Stimulated activated CD8-positive, alpha-beta memory T cell treated with anti-CD3 and anti-CD28 coated beads, Interleukin-7, amount 100 ng/mL, for 4 hours (primary cell): ENCODE measurements at places on chromosomes 7 and 10.

DNA sequence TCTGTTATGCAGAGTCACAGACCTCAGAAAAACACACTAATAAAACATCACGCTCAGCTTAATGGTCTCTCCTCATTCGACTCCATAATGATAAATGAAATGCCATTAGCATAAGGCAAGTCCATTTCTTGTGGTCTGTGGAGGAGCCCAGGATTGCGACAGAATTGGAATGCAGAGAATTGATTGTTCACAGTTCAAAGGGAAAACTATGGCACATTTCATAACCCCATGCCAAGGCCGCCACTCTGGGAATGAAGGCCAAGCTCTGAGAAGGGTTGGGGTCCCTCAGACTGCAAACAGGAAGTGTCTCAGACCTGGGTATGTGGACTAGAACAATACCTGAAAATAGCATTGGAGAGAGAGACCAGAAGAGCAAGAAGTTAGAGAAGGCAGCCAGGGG, 398.9 kb downstream of the ADRA2A start:
- DNase-seq: no peak

DNA sequence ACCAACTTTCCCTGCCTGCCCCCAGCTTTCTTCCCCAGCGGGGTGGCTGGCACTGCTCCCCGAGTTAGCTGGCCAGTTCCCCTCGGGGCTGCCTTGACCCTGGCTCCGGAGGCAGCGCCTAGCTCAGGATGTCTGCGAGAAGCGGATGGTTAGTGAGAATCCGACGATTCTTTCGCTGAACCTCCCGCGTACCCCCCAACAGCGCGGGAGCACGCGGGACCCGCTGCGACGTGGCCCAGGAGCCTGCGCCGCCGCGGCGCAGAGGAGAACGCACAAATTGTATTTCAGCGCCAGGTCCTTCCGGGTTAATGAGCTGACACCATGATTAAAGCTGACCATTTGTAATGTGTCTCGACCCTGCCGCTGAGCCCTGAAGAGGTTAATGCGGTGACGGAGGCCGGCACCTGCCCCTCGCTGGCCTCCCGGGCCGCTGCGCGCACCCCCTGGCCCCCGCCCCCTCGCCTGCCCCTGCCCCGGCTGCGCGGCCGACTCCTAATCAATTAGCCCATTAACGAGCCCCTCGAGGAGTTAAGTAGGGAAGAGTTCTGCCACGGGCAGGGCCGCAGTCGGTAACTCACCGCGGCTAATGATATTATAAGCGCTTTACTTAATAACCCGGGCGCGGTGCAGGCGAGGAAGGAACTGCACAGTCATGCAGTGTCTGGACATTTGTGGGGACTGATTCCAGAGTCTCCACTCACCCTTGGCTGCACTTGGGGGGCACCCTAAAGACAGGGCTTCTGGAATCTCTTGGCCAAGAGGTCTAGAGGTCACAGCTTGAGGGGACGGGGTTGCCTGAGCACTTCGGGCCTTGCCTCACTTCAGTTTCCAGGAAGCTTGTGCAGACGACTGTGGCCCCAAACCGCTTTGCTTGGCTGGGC, 1.7 kb upstream of the HMX2 start:
- DNase-seq: no peak

GRCh38 chr7:47433564-47433895, 148.4 kb downstream of the TNS3 start:
- no peak for DNase-seq

- no peak for DNase-seq
Measured at GRCh38 chr10:79073784-79074432, 5.1 kb downstream of the ZMIZ1 start.

GRCh38 chr7:39504963-39505362, 61.2 kb upstream of the YAE1 start:
- DNase-seq: no peak

DNA sequence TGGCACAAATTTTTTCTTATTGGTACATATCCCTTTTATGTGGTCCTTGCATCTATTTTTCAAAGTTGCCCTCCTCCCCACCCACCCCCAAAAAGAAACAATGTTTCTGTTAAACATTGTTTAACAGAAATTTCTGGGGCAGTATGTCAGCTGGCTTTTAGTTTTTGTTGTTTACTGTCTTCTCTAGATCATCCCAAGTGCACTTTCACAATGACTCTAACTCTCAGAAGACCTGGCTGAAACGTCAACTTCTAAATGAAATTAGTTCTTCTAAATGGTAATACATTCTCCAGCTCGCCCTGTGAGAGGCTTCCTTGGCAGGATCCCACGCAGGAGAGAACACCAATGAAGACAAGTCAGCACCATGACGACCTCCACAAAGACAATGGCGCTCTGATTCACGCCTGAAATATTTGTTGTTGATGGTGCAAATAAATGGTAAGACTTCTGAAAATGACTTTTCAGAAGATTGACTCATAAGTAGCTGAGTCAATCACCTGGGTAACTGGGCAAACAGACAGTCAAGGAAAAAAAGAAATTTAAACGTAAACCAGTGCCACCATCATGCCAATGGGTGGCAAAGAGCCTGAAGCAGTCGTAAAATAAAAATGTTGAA, 293.7 kb downstream of the FZD1 start:
- no peak for DNase-seq

GRCh38 chr10:111831058-111831457, 352.5 kb downstream of the GPAM start:
- DNase-seq: no peak

DNA sequence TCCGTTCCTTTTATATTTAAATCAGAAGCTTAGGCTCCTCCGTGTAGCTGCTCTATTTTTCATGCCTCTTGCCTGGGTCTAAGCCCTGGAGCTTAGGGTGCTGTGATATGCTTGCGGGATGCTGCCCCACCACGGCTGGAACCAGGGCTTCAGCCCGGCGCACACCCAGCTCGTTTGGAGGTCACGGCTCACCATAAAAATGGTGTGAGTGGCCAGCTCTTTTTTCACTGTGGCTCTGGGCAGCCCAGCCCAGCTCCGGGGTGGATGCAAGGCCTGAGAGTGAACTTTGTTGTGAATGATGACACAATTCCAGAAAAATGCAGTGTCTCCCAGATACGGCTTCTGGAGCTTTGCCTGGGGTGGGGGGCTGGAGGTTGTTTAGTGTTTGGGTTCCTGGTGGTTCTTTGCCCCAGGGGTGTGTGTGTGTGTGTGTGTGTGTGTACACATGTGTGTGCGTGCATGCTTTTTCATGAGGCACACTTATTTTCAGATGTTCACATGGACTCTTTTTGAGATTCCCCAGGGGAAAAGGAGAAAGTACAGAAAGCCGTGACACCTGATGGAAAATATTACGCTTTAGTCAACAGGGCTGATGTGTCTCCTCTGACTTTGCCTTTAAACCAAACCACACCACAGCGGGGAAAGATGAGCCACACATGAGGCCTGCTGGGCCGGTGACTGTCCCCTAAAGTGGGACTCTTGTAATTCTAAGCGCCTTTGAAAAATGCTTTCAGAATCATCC, 46.2 kb downstream of the GRK5 start:
- DNase-seq: no peak

DNA sequence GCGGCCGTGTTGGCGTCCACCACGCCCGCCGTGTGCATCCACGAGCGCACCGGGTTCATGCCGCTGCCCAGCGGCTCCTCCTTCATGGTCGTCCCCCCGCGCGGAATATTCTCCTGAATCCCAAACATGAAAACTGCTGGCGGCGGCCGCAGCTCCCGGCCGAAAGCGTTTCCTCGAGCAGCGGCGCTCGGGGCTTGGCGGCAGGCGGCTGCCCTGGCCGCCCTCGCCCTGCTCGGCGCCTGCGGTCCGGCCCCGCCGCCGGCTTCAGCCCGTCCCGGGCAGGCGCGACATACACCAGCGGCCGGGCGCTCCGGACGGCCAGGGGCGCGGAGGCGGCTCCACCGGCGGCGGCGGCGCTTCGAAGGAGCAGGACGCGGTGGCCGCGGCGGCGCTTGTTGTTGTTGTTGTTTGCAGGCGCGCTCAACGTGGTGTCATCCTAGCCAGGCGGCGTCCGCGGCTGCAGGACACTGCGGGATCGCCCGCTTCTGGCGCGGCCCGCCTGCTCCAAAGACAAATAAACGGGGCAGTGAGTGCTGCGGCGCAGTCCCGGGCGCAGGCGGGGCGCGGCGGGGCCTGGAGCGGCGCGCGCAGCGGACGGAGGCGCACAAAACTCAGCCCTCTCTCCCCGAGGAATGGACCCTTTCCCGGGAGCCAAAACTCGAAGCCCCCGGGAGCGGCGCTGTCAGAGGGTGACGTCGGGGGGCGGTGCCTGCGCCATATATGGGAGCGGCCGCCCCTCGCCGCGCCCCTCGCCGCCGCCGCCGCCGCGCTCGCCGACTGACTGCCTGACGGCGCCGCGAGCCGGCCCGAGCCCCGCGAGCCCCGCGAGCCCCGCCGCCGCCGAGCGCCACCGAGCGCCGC, at the start of gene EBF3:
Gene EBF3, minus strand, starts transcription at position 634 of the 861 bp plus-strand sequence. Its CDS starts 506 bp downstream, at position 128.
- no peak for DNase-seq

DNA sequence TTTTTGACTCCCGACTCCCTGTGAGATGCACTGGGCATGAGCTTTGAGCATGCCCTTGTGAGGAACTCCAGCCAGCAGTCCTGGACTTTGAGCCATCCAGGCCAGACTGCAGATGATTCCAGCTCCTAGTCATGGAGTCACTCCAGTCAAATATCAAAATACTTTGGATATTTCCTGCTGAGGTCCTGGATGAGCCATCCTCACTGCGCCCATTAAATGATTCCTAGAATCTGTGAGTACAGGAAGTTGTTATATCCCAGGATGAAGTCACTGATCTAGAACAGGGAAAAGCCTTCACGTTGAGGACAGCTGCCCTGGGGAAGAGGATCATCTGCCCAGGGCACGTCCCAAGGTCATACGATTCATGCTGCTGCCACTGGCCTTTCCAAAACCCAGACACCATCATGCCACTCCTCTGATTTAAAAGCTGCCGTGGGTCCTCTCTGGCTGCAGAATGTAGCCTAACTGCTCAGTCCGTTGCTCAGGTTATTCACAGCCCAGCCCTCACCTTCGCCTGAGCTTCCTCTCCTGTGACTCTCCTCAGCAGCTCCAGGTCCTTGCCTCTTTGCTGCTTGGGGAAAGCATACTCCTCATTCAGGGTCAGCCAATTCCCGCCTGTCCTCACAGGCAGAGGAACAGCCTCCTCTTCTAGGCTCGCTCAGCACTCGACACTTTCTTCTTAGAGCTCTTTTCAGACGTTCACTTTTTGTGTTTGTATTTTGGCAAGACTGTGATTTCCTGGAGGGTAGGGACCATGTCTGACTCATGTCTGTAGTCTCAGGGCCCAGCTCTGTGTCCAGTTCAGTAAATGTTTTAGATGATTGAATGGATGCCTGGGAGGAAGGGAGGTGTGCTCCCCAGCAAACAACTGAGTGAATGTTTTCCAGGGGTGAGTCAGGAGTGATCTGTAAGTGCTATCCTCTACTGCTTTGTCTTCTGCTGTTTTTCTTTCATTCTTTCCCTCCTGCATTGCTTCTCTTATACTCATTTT, 157.8 kb downstream of the SNX10 start:
- DNase-seq: no peak

GRCh38 chr10:72935361-72935760, 19.2 kb downstream of the PLA2G12B start:
- no peak for DNase-seq

GRCh38 chr7:158110034-158110590, 477.5 kb downstream of the PTPRN2 start:
- DNase-seq: no peak

DNA sequence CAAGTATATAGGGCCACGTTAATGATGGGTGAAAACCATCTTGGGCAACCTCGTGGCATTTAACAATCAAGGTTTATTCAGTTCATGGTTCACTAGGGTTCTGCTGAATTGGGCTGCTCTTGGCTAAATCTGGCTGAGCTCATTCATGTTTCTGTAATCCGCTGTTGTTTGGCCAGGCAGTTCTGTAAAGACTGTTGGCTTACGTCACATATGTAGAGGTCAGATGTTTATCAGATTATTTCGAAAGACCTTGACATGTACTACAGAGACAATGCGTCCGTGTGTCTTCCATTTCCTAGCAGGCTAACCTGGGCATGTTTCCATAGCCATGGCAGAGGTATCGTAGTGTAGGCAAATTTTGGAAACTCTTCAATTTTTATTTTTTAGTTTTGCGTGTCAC, 190.0 kb upstream of the ZWINT start:
- DNase-seq: no peak

DNA sequence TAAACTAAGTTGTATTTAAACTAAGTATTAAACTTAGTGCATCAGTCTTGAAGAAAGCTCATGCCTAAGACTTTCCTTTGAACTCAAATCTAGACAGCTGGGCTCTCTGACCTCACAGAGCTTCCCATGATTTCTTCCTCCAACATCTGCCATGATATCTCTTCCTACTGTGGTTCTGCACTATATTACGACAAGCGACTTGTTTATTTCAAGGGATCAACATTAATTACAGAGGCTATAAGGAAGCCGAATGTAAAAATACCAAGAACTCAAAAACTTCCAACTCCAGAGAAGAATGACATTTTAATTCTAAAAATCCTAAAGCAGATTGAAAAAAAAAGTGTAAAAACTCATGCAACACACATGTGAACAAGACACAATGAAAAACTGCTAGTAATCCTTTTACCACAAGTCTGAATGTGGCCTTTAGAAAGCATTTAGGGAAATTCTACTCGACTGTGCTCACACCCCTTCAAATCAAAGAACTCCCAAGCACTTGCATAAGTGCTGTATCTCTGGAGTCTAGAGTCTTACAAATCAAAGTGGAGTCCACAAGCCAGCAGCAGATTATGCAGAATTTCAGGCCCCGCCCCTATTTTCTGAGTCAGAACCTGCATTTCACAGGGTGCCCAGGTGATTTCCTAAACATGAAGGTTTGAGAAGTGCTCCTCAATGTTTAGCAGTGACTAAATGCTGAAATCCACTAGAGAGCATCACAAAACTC, 22.7 kb upstream of the WASHC2A start:
- DNase-seq: no peak

- DNase-seq: no peak
Measured at GRCh38 chr7:100765250-100765649, 31.9 kb downstream of the ZAN start.

DNA sequence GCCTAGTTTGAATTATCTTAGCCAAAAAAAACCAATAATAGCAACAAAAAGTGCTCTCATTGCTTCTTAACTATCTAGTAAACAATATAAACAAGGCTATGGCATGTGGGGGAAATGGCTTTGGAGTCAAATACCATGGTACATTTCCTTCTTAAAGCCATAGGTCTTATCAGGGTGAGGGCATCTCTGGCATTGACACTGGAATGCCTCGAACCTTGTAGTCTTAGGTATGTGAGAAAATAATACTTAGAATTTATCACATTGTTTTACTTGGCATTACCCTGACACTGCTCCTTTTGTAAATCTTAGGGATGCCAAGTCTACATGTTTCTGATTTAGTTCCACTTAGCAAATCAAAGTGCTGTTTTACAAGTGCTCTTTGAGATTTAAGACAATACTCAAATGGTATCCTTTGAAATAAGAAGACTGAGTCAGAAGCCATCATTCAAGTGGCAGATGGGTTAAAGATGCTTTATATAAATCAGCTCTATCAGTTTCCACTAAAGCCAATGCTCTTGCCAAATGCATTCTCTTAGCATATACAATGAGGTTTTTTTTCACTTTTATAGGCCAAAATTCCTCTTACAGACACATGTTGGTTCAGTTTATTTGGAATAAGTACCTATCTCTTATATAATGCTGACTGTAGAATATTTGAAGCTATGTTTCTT, 155.2 kb downstream of the HPSE2 start:
- no peak for DNase-seq

- no peak for DNase-seq
Measured at GRCh38 chr7:9488555-9488954, 1055.1 kb downstream of the NXPH1 start.

- no peak for DNase-seq
Measured at GRCh38 chr7:27747589-27748368, 7.8 kb downstream of the TAX1BP1 start.

GRCh38 chr10:63264617-63265221, 131.6 kb downstream of the NRBF2 start:
- DNase-seq: no peak
